ENCODE measurements at places on chromosomes 13 and 19.

DNA sequence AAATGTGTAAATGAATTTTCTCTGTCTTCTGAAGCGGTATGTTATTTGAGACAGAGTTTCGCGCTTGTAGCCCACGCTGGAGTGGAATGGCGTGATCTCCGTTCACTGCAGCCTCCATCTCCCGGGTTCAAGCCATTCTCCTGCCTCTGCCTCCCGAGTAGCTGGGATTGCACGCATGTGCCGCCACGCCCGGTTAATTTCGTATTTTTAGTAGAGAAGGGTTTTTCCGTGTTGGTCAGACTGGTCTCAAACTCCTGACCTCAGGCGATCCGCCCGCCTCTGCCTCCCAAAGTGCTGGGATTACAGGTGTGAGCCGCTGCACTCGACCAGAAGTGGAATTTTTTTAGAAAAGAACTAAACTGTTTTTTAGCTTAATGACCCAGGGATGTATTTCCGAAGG is 3.4 kb upstream of the ZNF808 start:
- no peak for DNase-seq

DNA sequence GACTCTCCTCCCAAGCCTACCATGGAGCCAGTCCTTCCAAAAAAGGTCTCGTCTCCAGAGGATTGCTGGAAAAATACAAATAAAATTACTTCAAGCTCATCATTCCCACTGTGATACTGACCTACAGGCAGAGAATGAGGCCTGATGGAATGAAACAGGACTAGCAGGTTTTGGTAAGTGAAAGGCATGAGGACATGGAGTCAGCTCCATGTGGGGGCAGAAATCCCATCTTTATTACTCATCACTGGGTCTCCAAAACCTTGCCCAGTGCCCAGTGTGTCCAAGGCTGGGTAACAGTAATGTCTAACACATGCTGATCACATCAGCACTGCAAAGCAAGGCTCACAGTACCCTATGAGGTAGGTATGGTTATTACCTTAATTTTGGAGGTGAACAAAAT is 235.4 kb downstream of the DNAJC15 start:
- no peak for DNase-seq

DNA sequence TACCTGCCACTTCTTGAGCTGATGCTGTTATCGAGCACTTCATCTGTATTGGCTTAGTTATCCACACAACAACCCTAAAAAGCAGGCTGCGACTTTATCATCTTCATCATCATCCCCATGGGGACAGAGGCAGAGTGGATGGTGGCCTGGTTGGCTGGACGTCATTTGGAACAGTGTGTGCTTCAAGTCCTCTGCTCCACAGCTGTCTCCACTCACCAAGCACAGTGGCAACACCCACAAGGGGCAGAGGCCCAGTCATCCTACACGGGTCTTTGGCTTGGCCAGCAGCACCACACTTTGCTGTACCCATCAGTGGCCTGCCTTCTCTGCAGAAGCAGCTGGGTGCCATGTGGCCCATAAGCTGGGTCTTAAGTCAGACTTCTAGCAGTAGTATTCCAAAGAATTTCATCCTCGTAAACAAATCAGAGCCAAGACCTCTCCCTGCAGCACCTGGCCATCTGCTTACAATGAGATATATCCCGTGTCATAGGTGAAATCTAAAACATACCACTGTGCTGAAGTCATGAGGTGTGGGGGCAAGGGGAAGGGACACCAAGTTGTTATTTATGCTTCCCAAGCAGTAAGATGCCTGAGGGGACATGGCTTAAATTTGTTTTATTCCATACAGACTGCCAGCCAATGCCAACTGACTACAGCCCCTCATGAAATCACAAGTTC is 47.9 kb upstream of the EPHX3 start:
- no peak for DNase-seq

GRCh38 chr19:31991984-31992655 is 353.3 kb upstream of the ZNF507 start:
- no peak for DNase-seq

GRCh38 chr13:41970022-41970421 is 9.1 kb upstream of the VWA8 start:
- no peak for DNase-seq

DNA sequence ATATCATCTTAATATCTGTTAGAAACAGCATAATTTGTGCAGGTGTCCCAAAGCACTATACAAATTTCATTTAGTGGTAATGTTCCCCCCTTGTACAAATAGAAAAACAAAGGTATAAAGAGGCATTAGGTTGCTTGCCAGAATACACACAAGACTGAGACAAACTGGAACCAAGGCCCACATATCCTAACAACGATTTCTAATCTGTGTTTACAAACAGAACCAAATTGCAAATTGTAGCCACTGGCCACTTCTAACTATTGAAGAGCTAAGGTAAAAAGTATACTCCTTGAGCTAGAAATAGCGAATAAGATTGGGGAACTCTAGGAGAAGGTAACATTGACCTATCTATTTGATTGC is 526.1 kb downstream of the KLF12 start:
- DNase-seq, result no peak

DNA sequence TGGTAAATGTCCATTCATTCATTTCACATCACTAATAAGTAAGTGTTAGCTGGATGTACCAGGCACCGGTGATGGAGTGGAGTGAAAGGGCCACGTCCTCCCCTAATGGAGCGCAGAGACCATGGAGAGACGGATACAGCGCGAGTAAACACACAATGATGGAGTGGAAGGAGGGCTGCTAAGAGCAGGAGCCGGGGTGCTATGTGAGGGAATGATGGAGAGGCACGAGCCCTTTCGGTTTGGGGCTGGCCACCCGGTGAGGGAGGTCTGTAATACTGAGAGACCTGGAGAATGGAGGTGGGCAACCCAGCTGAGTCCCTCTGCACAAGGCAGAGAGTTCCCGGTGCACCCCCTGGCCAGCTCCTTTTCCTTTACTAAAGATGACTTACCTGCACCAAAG is 53.7 kb downstream of the PEPD start:
- DNase-seq, result no peak

DNA sequence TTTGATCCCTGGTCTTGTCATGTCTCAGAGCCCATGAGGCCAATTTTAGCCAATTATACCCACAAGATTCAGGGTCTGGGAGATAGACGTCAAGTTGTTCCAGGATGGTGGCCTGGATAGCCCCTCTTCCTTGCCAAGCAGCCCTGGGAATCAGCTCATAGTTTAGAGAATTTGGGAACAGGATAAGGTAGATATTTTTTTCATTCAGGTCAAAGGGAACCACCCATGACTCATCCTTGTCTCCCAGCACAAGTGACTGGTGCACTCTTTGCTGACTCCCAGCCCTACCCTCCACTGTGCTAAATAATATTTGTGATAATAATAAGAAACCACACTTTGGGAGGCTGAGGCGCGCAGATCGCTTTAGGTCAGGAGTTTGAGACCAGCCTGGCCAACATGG is 17.1 kb upstream of the S1PR4 start:
- no peak for DNase-seq

- DNase-seq, result no peak
Measured at GRCh38 chr19:18202778-18203407, 949 bp downstream of the RAB3A start.

DNA sequence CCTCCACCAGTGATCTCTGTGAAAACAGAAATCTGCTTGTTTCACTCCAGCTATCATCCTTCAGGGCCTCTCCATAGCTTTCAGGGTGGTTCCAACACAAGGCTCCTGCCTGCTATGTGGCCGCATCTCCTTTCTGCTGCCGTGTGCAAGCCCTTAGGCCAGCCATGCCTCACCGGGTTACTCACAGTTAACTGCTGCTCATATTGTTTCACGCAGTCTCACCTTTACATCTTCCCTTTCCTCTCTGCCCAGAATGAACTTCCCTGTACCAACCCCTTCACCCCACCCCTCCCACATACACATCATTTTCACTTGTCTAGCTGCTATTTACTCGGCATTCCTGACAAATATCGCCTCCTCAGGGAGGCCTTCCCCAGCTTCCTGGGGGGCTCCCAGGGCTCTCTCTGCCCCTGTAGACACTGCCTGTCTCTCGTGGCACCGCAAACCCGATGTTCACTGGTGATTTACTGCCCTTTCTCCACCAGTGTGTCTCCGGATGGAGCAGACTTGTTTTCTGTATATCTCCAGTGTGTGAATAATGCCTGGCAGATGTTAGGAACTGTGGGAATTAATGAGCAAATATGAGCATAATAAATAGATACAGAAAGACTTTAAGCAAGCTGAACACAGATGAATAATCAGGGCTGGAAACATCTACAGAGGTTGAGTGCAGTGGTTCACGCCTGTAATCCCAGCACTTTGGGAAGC is 39.3 kb upstream of the GPR183 start:
- DNase-seq, result no peak

- DNase-seq, result no peak
Measured at GRCh38 chr19:50876456-50876855, 3.2 kb downstream of the KLK2 start.

DNA sequence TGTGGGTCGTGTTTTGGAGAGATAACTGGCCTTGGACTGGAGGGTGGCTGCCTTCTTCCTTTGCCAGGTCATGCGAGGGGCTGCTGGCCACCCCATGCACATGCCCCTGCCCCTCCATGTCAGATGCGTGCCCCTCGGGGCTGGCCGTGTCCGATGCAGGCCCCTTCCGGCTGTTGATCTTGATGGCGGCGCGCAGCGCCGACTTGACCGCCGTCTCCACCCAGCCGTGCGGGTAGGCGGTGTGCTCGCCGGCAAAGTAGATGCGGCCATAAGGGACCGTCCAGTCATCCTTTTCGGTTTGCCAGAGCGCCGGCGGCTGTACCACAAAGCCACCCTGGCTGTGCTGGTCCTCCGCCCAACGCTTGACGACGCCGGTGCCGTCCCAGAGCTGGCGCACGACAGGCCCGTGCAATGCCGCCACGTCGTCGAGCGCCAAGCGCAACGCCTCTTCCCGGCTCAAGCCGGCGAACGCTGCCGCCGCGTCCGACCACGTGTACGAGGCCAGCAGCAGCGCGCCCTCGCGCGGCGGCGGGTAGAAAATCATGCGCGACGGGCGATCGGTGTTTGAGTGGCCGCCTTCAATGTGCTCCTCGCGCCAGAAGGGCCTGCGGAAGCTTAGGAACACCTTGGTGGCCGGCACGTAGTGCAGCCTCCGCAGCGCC is 6.9 kb downstream of the IL4I1 start:
- DNase-seq, result peak; percentile 66

Measured in activated T-cell treated with anti-CD3 and anti-CD28 coated beads for 1 hour (primary cell).